ENCODE measurements at places on chromosomes 13 and 19.

- DNase-seq: peak; percentile 59
These were observed 10.9 kb upstream of the MEIS3 start for GRCh38 chr19:47430041-47430802.

GRCh38 chr13:31706105-31706504 is 33.2 kb upstream of the RXFP2 start:
- no peak for DNase-seq

GRCh38 chr19:35977446-35978222 is 17.4 kb upstream of the SDHAF1 start:
- DNase-seq: no peak

DNA sequence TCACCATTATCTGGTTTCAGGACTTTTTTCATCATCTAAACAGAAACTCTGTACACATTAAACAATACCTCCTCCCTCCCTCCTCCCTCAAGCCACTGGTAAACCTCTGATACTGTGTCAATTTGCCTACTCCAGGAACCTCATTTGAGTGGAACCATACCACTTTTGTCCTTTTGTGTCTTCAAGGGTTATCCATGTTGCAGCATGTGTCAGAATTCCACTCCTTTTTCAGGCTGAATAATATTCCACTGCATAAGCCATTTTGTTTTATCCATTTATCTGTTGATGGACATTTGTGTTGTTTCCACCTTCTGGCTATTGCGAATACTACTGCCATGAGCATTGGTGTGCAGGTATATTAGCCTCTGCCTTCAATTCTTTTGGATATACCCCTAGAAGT is 27.5 kb downstream of the TGDS start:
- DNase-seq: no peak

DNA sequence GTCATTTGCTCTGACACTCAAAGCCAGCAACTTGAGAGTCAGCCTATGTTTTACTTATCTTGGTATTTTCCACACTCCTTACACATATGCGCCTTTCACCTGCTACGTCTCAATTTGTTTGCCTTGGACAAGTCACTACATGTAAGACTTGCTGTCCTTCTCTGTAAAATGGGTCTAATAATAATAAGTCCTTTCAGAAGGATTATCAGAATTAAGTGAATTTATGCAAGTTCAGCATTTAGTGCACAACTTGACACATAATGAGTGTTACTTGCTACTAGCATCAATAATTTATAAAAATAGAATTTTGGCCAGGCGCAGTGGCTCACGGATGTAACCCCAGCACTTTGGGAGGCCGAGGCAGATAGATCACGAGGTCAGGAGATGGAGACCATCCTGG is 71.1 kb upstream of the UBL3 start:
- no peak for DNase-seq

DNA sequence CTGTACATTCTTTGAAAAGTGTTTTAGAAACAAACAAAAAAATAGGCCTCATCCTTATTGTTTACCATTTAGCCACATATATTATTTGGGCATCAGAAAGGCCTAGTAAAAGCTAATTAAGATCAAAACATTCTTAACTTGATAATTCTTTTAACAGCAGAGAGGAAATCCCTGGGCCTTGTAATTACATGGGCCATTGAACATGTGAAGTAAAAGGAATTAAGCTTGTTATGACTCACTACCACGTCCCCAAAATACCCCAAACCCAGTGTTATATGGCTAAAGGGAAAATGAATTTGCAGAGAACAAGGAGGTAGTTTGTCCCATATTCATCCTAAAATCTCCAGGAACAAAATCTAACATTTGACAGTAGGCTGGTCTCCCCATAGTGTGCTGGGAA is 439.8 kb downstream of the ITGBL1 start:
- no peak for DNase-seq

GRCh38 chr13:79662882-79663281 is 181.9 kb downstream of the NDFIP2 start:
- peak; percentile 6 for DNase-seq

GRCh38 chr19:435056-435706 is 25.7 kb downstream of the SHC2 start:
- no peak for DNase-seq

- no peak for DNase-seq
These were observed 48.6 kb downstream of the SPATA13 start for GRCh38 chr13:24209138-24209537.

DNA sequence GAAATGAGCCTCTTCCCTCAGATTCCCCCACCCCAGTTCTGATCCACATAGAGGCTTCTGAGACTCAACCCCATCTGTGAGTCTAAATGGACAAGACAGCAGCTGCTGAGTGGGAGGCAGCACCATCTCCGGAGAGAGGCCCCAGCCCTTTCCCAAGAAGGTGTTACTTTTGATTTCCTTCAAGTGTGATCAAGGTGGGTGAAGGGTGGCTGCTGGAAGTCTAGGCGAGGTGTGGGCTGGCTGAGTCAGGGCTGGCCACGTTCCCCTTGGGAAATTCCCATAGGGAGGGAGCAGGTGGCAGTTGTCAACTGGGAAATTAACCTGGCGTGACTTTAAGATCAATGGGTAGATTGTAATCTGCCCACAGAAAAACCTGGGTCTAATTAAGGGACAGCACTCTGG is 148.0 kb downstream of the FOXO1 start:
- DNase-seq: no peak

DNA sequence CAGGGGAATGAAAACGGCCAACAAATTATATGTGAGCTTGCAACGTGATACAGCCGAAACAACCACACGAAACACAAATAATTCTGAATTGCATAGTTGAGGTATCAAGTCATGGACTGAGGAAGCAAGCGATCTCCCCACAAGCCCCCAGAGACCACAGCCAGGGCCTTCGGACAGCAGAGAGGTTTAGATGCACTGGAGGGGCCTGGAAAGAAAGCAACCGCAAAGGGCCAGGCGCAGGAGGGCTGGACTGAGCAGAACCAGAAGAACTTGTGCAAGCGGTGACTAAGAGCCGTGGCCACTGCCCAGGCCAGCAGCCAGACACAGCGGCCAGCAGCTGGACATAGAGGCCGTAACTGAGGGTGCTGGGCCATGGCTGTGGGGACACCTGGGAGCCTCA is 131.4 kb downstream of the TNFRSF19 start:
- DNase-seq: no peak

DNA sequence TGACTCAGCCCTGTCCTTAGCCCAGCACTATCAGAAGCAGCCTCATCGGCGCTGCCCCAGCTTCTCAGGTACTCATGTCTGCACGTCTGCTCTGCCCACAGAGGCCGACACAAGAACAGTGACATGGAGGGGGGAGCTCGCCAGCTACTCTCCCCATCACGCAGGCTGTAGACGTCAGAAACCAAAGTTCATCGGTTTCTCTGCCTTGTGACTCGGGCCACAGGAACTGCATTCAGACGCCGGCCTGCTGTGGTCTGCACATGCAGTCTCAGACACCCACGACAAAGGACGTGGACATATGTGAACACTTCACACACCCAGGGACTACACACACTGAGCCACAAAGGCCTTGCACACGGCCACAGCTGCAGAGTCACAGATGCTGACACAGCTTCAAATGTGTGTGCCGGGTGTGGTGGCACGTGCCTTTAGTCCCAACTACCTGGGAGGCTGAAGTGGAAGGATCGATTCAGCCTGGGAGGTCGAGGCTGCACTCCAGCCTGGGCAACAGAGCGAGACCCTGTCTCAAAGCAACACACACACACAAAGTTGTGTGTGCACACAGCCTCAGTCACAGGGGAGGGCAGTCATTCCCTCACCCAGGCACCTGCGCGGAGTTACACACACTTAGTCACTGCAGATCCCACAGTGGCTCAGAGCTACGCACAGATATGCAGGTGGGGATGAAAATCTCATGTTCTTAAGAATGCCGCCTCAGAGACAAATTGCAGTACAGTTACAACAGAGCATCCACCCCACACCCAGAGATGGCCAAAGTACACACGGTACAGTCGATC is 4.9 kb upstream of the ZFP36 start:
- DNase-seq: peak; percentile 65

DNA sequence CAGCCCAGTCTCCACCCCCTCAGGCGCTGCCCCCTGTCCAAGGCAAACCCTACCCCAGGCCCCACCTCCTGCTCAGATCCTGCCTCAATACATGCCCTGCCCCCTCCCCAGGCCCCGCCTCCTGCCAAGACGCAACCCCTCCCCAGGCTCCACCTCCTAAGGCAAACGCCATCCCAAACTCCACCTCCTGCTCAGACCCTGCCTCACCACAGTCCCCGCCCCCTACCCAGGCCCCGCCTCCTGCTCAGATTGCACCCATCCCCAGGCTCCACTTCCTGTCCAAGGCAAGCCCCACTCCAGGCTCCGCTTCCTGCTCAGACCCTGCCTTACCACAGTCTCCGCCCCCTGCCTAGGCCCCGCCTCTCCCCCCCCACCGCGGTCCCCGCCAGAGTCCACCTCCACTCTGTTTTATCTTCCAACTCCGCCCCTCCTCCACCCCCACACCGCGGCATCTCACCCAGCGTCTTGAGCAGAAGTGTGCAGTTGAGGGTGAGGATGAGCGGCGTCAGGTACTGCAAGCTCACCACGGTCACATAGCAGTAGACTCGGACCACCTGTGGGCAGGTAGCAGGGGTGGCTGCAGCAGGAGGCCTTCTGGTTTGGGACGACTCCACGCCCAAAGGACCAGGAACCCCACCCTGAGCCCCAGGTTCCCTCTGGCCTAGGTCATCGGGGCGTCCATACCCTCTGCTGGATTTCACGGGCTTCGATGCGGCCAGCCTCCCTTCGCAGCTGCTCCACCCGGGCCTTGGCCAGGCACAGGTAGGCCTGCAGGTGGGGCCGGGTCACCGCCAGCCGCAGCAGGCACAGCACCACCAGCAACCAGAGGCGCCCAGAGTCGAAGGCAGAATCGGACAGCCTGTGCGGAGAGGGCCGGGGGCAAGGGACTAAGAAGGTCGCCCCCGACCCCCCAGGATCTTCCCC is 17.7 kb downstream of the TMEM161A start:
- DNase-seq: peak; percentile 69

- DNase-seq: no peak
These were observed 32.9 kb downstream of the TEX26 start for GRCh38 chr13:30965380-30965779.

- DNase-seq: no peak
These were observed 1420.3 kb downstream of the UQCRFS1 start for GRCh38 chr19:27792576-27793127.

- DNase-seq: no peak
These were observed 37.7 kb downstream of the SLC6A16 start for GRCh38 chr19:49287141-49287770.

GRCh38 chr19:3336680-3337523 is 29.5 kb upstream of the NFIC start:
- DNase-seq: peak; percentile 73

- no peak for DNase-seq
These were observed 8.8 kb downstream of the CYP4F8 start for GRCh38 chr19:15623711-15624318.

Measured in EH (cell line).